SK-MEL-5 (cell line): ENCODE measurements at places on chromosomes 7 and 10.

DNA sequence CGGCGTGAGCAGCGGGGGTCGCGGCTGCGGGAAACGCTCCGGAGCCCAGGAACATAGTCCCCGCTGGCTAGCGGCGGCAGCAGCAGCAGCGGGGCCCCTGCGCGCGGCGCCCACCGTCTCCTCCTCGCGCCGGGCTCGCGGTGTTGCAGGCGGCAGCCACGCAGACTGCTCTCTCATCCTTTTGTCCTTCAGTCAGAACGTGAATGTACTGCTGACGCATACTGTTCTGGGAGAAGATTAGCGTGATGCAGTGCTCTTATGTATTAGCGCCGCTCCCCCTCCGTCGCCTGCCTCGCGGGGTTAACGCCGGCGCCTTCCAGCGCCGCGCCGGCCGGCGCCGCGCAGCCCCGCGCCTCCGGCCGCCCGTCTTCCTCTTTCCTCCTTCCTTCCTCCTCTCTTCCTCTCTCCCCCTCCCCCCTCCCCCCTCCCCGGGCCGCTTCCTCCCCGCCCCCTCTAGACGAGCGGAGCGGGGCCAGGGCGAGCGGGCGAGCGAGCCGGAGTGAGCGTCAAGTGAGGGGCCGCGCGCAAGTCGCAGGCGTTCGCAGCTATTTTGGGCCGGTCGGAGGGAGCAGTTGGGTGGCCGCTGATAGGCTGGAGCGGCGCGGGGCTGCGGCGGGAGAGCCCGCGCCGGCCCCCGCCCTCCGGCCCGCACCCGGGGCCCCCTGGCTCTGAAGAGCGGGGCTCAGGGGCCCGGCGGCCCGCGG lies 816 bp upstream of the LRRC4 start:
- no peak for DNase-seq

- DNase-seq = no peak
These were observed 10.4 kb upstream of the SORCS3 start for GRCh38 chr10:104630731-104631130.

GRCh38 chr10:75238182-75239095 lies 2.7 kb upstream of the COMTD1 start:
- DNase-seq = no peak

DNA sequence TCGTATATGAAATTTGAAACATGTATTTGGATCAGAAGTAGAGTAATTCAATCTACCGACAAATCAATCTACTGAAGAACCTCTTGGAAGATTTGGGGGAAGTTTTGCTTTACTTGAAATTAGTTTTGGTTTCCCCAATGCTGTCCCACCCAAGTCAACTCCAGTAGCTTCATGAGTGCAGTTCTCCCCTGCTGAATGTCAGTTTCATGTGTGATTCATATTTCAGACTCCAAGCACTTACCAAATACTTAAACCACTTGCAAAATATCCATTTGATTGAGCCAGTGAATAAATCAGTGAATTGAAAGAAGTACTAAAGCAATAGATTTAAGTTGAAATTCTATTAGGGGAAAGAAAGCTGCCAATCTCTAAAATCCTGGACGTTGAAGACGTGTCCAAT lies 9.3 kb downstream of the CALML5 start:
- no peak for DNase-seq

DNA sequence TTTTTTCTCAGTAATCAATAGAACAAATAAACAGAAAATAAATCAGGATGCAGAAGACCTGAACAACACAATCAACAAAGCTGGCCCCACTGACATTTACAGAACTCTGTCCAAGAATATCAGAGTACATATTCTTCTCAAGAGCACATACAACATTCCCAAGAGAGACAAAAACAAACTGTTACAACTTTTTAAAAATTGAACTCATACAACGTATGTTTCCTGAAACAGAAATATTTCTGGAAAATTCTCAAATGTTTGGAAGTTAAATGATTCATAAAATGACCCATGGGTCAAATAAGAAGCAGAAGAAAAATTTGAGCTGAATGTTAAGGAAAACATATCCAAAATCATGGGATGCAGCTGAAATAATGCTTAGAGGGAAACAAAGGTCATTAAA lies 93.9 kb upstream of the VIPR2 start:
- DNase-seq = no peak

GRCh38 chr7:1279041-1279440 lies 46.4 kb downstream of the UNCX start:
- no peak for DNase-seq

- no peak for DNase-seq
These were observed 86.9 kb upstream of the GATAD1 start for GRCh38 chr7:92360387-92360786.

DNA sequence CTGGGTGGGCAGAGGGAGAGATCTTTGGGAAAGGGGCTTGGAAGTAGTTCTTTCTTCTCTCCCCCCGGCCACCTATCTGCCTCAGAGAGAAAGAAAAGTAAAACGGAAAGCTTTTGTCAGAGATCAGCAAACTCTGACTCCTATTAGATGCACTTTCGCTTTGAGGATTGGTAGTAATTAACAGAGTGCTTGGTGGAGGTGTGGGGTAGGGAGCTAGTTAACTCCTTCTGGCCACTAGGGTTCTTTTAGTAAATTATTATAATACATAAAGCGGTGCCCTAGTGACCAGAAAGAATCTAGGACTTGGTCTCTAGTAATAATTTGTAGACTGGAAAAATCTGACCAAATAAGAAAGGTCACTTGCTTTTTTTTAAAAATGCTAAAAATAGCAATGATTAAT lies 54.6 kb downstream of the CPVL start:
- peak; percentile 39 for DNase-seq

- DNase-seq = no peak
These were observed 724.8 kb downstream of the INHBA start for GRCh38 chr7:40978047-40978446.

DNA sequence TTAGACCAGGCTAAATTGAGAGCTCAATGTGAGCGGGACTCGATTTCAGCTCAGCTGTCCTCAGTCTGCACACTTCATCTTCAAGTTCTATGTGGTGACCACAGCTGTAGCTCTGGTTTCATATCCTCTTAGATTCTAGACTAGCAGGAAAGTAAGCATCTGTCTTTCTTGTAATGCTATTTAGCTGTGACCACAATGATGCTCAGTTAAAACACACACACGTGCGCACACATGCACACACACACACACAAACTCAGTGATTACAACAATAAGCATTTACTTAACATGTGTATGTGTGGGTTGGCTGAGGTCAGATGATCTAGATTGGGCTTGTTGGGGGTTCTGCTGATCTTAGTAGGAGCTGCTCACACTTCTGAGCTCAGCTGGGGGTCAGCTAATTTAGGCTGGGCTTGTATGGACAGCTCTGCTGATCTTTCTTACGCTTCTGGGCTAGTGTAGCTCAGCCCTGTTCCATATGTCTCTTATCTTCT lies 82.5 kb downstream of the ZNF365 start:
- no peak for DNase-seq

DNA sequence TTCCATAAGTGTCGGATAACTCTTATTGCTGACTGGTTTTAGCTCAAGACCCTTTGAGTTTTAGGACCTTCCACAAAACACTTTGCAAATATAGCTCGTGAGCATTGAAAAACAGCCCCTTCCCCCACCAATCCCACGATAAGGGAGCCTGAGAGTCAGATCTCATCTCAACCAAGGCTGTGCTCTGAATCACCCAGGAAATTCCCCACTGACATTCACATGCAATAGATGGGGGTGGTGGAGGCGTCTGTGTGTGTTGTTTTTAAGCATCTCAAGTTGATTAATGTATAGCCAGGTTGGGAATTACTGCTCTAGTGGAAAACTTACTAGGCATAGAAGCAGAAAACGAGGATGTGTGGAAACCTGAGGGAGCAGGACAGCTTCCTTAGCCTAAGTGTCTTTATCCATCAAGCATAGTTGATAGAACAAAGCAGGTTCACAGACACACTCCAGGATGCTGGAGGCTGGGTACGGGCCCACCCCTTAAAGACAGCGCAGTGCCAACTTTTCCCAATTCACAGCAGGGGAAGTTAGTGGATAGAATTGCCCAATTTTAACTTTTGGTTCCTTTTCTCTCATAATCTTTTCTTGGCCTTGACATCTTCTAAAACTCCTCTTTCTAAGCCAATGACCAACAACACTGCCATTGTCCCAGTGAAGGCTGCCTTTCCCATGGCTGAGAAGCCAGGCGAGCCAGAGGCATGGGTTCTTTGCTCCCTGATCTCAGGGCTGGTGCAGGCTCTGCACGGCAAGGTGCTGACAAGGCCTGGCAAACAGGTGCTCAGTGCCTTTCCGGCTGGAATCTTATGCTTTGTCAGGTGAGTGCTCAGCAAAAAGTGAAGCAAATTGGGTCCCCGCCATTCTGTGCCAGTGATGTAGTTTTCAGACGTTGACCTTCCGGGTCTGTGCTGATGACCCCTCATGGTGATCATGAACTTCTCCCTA lies 98.5 kb upstream of the INSIG1 start:
- DNase-seq = no peak

- DNase-seq = no peak
These were observed 588.2 kb downstream of the INHBA start for GRCh38 chr7:41114691-41115090.

GRCh38 chr10:43878386-43878785 lies 229.7 kb upstream of the ZNF32 start:
- no peak for DNase-seq

- no peak for DNase-seq
These were observed 31.6 kb upstream of the KCNIP2 start for GRCh38 chr10:101875068-101875688.

GRCh38 chr10:113751181-113751732 lies at the start of gene PLEKHS1:
Gene PLEKHS1 (plus strand): TSS chr10:113751682. CDS start chr10:113755278, 3,596 bp downstream.
- DNase-seq = peak; percentile 48

- no peak for DNase-seq
These were observed 261.3 kb upstream of the MEOX2 start for GRCh38 chr7:15947754-15948153.

GRCh38 chr10:116427671-116428070 lies at the start of gene PNLIPRP3:
Gene PNLIPRP3 (plus strand): TSS chr10:116427847. CDS start chr10:116428013, 166 bp downstream.
- DNase-seq = no peak

GRCh38 chr10:27446091-27446918 lies 57.8 kb upstream of the RAB18 start:
- peak; percentile 45 for DNase-seq

DNA sequence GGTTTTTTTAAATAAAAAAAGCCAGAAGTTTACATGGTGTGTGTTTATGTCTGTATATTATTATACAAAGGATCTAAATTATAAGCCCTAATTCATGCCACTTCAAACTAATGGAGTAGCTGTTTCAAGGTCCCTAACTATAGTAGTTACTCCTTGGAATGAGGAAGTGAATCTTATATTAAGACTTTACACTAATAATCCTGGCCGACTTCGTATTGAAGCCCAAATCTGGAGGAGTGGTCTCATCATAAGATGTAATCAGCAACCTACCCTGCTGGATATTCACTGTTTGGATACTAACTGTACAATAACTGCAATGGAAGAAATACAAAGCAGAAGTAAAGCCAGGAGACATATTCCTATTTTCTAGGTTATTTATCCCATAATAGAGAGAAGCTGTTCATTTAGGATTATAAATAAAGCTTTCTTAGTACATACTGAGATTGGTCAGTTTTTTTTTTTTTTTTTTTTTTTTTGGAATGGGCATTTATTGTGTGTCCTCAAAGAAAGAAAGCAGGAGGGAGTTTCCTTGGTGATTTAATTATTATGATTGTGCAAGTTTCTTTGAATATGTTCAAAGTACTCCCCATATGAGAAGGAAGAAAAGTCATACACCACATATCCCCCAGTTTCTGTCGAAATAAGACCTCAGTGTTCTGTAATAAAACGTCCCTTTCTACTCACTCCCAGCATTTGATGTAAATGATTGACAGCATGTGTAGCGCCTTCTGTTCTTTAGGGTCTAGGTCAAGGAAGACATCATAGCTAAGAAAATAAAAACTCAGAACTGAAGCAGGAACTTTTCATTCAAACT lies 397.8 kb downstream of the EXOC4 start:
- DNase-seq = no peak

DNA sequence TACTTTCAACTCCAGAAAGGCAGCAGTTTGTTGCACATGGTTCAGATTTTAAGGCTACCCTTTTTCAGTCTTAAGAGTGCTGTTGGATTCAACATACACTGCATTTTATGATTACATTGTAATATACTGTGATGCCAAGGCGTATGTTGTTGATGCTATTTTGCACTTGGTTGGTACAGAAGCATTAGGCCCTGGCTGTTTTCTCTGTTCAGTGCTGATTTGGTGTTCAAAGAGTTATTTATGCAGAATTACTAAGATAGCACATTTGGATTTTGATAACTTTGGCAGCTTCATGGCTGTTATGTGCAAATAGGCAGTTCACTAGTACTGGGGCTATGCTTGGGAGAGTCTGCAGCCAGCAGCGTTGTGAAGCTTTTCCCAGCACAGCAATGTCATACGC lies 7.8 kb downstream of the GPR158 start:
- DNase-seq = no peak

GRCh38 chr7:14583518-14583917 lies 319.0 kb downstream of the DGKB start:
- DNase-seq = no peak

DNA sequence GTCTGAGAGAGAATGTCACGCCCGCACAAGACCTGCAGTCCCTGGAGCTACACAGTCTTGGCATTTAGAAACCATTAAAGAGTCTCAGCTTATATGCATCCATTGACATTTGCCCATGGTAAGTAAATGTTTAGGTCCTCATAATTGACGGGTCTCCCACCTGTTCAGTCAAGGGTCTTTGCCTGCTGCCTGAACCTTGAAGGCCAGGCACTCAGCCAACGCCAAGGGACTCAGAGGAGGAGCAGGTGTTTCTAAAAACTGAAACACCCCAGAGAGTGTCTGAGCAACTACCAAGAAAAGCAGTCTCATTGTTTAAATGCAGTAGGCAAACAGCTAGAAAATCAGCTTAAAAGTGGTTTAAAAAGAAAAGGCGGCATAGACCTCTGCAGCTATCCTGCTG lies 264.7 kb upstream of the AKR1E2 start:
- DNase-seq = no peak

DNA sequence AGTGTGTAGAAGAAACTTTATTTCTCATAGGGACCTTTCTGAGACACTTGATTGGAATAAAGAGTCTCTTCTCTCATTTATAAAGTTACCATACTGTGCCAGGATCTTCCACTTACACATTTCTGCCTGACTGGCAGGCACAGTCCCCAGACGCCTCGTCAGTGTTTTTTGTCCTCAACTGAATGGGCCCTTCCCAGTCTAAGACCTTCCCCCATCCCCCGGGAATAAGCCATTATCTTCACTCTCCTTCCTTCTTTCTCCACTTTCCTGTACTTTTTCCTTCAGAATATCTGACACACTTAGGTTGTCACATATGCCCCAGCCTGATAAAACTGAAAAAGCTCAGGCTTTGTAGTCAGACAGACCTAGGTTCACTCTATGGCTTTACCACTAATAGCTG lies 35.3 kb upstream of the KCNIP2 start:
- peak; percentile 32 for DNase-seq

DNA sequence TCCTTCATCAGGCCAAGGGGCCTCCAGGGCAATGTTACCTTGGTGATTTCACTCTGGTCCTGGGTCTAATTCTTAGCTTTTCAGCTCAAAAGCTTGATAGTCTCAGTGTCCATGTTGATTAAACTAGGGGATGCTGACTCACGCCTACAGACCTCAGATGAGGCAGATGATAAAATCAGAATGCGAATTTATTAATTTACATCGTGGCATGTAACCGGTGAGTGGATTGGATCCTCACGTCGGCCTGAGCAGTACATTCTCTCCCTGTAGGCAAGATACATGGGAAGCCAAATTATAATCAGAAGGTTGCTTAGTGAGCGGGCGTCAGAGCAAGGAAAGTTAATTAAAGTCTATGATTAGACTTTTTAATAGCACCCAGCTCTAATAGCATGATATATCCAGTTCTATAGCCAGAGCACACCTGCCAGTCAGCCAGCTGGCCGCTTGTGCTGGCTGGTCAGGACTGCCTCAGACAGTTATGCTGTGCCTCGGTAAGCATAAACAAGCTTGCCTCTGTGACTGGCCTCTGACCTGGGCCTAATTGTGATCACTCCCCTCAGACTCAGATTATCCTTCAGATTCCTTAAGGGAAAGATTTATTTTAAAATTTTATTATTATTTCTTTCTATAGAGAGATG lies 20.2 kb upstream of the CPA5 start:
- no peak for DNase-seq
